Progenitor cell of endocrine pancreas (in vitro differentiated cells): ENCODE measurements at places on chromosomes 3 and 15. TPM values are rescaled to one million over a fixed set of nuclear protein-coding genes. Genes with fewer than 3 reads are reported as not detected.
A peak's percentile ranks its signal among the peaks of the same experiment; 100 is the strongest.

GRCh38 chr15:59292442-59293151, 80.1 kb downstream of the MYO1E start:
- no peak for DNase-seq

DNA sequence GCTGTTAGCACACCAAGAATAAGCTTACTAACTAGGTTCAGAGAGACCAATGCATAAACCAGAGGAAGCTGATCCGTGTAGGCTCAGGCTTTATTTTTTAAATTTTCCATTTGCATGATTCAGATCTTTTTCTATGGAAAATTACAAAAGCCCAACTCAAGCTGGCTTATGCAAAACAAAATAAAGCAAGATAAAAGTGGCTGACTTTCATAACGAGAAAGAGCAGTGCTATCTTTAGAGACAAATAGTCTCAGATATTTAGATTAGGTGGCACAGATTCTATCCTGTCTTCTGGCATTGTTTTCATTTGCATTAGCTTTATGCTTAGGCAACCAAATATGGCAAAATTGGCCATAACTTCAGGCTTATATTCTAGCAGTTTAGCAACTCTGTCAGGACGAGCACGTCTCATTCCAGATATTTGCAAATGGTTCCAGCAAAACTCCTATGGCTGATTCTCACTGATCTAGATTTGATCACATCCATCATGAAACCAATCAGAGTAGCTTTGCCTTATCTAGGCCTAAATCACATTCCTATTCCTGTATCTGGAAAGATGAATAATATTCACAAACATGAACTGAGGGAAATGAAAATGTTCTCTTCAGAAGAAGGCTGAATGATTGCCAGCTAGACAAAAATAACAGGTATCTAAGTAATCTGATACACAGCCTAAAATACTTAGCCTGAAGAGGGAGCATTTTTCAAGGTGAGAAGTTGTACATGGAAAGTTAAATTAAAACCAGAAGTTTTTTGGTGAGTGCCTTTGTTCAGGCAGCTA, 216.4 kb upstream of the DPPA4 start:
- no peak for DNase-seq

DNA sequence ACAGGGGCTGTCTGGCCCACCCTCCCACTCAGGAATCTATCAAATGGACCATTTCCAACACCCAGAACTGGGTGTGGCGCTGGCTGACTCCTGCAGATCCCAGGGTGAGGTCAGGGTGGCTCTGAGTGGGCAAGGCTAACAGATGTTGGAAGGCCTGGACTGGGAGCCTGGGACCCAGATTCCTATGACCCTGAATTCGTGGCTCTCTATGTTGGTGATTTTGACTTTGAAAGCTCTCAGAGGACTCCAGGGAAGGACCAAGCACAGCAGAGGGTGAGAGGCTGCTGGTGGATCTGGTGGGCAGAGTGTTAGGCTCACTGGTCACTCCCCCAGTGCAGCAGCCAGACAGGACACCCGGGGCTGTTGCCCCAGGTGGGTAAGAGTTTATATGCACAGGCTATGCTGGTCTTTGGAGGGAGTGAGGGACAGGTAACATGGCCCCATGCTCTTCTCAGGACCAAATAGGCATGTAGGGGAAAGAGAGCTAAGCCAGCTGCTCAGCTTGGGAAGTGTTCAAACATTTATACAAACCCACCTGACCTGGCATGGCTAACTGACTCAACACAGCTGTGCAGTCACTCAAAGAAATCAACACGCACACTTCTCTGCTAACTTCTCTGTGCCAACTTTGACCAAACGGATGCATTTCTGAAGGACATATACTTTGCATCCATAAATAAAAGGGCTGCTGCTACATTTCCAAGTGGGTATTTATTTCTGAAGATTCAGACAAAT, 62.6 kb upstream of the RAB6B start:
- DNase-seq: no peak

ITGB5 gene
- 58.8 and 65.4 TPM in 2 replicates for total RNA-seq

- no peak for DNase-seq
Observed at GRCh38 chr15:67042551-67043142, 22.8 kb upstream of the SMAD3 start.

DNA sequence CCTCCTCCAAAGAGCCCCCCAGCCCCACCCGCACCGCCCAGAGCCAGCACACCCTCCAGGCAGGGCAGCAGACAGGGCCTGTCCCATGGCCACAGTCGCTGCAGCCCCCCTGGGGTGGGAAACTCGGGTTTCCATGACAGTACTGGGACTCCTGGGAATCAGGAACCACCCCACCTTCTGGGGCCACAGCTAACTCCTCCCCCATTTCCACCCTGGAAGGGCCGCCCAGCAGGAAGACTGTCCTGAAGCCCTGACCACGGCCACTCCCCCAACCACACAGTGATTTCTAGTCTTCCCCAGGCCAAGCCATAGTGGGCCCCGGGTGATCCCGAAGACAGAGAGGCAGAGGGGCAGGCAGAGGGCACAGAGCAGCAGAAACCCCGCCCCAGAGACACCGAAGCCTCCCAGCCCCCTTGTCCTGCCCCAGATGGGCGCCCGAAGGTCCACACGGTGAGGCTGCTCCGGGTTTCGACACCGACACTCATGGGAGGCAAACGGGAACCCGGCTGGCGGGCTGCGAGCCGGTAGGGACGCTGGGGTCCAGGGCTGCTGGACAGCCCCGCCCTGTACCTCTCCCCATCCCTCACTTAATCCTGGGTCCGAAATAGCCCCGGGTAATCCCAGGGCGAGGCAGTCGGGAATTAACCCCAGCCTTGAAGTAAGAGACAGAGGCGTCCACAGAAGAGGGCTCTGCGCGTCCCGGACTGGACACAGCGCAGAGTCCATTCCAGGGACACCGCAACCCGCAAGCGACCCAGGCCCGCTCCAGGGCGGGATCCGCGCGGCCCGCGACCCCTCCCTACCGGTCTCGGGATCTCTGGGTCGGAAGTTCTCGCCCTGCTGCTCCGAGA, 138.4 kb downstream of the NUP210 start:
- DNase-seq: no peak

CCR2 gene
- not detected in 2 replicates for total RNA-seq

SERPINI2 gene
- 1.8 and 2.0 TPM in 2 replicates for total RNA-seq

RARB gene
- 26.3 and 30.0 TPM in 2 replicates for total RNA-seq

DNA sequence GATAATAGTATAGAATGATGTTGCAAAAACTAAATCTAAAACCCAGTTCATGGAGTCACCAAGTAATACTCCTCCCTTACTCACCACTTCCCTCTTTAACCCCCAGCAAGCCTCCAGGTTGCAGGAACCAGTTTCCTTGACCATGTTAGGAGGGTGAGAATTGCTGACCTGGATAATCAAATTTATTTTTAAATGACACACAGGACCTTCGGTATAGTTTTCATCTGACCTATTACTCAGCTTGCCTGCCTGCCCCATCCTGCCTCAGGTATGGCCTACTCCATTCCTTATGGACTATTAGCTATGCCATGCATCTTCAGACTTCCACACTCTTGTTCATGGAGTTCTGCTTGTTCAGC, 883 bp downstream of the RTP4 start:
- DNase-seq: no peak

DNA sequence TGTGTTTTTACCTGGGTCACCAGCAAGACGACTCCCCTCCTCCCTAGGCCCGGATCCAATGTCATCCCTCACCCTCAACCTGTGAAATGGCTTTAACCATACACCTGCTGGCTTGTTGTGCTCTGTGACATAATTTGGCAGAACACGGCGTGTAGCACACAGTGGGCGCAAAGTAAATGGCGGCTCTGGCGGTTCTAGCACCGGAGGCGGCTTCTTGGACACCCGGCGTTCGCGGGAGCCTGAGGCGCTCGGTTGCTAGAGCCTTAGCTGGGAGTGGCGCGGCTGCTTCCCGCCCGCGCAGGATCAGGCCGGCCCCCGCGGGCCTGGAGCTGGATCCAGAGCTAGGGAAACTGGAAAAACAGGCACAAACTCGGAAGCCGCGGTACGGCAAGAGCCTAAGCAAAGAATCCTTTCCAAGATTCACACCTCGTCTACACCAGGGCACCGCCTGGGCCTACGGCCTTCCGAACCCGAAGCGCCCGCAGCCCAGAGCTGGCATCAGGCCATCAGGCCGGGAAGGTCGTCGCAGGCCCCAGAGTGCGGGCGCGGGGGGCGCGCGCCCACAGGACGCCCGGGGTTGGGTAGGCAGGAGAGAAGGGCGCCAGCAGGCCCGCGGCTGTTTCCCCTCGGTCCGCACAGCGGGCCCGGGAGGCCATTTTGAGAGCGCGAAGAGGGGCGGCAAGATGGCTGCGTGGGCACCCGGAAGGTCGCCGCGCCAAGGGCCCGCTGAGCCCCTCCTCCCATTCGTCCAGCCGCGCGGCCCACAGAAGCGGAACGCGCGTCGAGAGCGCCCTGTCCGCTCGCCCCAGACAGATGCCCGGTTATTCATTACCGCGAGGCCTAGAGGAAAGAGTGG, 43.9 kb upstream of the POLG start:
- no peak for DNase-seq

- DNase-seq: peak; percentile 52
Observed at GRCh38 chr15:74635228-74635627, 19.6 kb downstream of the CLK3 start.

- no peak for DNase-seq
Observed at GRCh38 chr15:32148833-32149555, 118.7 kb downstream of the CHRNA7 start.

GRCh38 chr3:27356976-27357375, 12.2 kb downstream of the NEK10 start:
- no peak for DNase-seq

DNA sequence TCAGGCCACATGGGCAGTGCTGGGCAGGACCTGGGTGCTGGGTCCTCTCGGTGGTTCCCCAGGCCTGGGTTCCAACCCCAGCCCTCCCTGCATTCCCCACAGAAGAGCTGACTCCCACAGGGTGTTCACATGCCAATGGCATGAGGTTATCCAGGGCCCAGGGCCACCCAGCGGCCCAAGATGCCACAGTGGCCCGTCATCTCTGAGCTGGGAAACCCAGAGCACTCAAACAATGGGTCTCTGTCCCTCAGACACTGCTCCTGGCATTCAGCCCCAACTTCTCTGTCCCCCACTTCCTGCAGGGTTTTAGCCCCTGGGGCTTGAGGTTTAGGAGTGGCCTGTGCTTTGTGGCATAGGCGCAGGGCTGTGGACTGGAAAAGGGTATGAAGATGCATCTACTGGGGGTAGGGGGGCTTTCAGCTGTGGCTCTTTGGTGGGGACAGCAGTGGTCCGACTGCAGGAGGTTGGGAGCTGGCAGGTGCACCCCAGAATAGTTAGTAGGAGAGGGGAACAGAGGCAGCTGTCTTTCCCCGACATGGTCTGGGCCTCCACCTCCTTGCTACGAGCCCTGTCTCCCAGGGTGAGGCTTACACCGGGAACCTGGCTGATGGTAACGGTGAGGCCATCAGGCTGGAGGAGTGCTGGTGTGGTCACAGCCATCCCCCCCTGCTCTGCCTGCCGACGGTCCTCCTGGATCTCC, 1.7 kb downstream of the CCDC9B start:
- no peak for DNase-seq

DNA sequence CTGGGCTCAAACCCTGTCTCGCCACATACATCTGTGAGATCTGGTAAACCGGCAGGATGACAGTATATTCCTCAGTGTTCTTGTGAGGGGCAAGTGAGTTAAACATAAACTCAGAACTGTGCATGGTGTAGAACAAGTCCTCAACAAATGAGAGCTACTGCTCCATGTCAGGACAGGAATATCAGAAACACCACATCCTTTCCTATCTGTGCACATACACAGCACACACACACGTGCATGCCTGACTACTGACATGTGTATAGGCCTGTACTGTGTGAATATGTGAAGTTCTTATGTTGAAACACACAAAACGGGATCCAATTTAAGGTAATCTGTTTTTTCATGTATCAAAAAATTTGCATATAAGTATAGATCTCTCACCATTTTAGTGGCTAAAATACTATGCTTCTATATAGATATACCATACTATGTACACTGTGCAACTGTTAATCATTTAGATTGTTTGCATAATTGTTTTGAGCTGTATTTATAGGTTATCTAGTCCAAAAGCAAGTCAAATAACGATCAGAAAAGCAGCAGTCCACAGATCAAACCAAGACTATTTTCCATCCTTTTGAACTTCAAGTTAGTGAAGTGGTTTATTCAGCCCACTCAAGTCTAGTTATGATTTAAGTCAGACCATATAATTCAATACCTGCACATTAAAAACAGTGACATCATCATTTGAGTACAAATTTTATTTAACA, 44.8 kb downstream of the CCR4 start:
- DNase-seq: no peak

GRCh38 chr3:51916418-51916817, 13.3 kb upstream of the IQCF1 start:
- DNase-seq: no peak

DNA sequence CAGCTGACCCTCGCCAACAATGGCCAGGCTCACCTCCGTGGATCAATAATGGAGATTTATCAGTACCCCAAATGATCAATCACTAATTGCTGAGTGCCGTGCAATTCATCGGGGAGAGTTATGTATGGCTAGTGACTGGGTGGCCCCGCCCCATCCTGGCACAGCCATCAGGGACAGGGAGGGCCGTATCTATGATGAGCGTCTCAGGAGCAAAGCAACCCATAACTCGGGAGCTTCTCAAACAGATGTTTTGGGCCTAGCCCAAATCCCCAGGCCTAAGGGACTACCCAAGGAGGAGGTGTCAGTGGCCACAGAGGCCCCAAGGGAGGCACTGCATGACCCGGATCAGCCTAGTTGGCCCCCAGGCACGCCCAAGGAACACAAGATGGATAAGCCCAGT, 180.0 kb upstream of the LINGO1 start:
- DNase-seq: no peak

DNA sequence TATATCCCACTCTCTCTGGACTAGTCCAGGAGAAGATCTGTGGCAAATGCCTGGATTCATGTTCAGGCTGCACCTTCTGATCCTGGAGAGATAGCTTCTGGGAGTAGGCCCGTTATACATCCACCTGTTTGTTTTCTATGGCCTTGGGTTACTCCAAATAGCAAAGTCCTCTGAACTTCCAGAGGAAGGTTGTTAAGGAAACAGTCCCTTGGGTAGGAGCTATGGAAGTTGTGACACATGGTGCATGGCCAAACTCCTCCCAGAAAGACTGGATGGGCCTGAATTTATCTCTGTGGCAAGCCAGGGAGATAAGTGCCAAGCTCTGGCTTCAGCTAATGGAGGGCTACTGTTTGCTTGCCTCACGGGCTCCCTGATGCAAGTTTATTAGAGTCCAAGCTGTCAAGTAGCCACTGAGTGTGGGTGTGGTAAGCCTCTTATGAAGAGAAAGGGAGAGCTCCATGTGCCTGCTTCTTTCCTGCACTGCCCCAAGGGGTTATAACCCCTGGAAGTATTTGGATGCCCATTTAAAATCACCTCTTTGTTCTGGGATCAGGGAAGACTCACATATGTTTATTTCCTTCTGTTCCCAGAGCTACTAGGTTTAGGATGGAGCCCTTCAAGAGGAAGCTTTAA, 328.7 kb upstream of the ATP11B start:
- no peak for DNase-seq
